ENCODE measurements at places on chromosomes 13 and 19.

DNA sequence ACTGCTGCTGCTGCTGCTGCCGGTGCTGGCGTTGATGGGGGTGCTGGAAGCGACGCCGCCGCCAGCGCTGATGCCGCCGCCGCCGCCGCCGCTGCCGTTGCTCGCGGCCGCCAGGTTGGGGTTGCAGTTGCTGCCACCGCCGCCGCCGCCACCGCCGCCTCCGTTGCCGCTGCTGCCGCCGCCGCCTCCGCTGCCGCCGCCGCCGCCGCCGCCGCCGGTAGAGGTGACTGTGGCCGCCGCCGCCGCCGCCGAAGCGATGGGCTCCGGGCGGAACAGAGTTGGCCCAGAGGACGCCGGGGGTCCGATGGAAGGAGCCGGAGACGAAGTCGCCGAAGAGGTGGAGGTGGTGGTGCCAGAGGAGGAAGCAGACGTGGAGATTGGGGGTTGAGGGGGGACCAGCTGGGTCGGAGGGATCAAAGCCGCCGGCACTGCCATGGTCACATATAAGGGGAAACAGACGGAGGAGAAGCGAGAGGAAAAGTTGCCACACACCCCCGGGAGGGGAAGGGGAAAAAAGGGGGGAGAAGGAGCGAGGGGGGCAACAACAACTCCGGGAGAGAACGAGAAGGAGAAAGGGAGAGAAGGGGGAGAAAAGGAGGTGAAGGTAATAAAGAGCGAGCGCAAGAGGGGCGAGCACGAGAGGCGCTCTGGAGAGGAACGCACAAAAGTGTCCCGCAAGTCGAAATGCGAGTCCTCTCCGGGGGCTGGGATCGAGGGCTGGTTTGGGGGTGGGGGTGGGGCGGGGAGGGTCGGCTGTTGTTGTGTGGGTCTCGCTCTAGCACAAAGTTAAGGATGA is 471 bp downstream of the DACH1 start:
- DNase-seq: peak; percentile 16

- DNase-seq: no peak
Measured at GRCh38 chr19:30557927-30558557, 185.9 kb downstream of the ZNF536 start.

DNA sequence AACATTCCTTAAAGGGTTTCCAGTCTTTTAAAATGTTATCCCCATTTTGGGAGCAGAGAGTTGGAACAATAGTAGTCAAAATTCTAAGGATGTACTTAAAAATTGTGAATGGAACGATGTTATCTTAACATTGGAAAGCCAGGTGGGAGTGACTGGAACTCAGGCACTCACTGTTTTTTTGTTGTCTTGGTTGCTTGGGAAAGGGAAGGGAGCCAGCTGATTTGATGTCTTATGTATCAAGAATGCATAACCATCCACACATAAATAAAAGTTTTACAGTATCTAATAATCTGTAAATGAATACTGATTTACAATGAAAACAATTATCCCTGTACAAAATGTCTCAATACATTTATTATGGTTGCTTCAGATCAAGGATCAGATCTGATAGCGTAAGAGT is 88.7 kb downstream of the SLC10A2 start:
- no peak for DNase-seq

GRCh38 chr19:15628236-15629002 is 12.3 kb upstream of the CYP4F3 start:
- DNase-seq: no peak

- DNase-seq: no peak
Measured at GRCh38 chr13:34349091-34349722, 531.3 kb downstream of the RFC3 start.

- DNase-seq: no peak
Measured at GRCh38 chr13:92074658-92075057, 676.2 kb downstream of the GPC5 start.

DNA sequence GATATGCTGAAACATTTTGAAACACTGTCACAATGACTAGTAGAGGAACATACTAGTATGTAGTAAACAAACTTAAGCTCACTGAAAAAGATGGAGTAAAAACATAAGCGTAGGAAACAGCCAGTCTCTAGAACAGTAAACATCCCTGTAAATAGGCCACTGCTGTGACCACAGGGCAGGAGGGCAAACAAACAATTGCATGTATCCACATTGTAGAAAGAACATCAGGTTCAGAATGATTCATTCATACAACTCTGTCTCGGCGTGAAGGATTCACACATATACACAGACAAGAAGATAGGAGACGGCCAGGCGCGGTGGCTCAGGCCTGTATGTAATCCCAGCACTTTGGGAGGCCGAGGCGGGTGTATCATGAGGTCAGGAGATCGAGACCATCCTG is 390.1 kb downstream of the IRS2 start:
- no peak for DNase-seq

GRCh38 chr13:57511603-57512002 is 119.9 kb upstream of the PCDH17 start:
- DNase-seq: no peak

DNA sequence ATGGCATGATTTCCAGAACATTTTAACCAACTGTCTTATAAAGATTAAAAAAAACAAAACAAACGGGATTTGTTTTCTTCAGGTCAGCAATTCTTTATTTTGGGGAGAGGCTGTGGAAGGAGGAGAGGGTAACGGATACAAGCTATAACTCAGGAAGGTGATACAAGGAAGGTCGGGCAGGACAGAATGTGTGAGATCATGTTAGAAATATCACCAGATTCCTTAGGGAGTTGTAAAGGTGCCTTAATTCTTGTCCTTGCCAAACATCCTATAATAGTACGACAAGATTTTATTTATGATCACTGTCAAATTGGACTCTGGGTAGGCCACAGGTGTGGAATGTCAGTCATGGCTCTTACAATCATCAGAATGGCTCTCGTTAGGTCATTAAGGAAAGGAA is 503.1 kb downstream of the DIAPH3 start:
- no peak for DNase-seq

DNA sequence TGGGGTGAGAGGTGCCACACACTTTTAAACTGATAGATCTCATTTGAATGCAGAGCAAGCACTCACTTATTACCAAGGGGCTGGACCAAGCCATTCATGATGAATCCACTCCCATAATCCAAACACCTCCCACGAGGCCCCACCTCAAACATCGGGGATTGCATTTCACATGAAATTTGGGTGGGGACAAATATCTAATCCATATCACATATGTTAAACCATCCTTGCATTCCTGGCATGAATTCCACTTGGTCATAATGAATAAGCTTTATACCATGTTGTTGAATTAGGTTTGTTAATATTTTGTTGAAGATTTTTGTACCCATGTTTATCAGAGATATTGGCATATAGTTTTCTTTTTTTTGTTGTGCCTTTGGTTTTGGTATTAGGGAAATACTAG is 1198.7 kb upstream of the ATXN8OS start:
- DNase-seq: no peak

- DNase-seq: no peak
Measured at GRCh38 chr19:35935911-35936737, at the start of gene LRFN3. Gene LRFN3 (plus strand): TSS chr19:35936374. CDS start chr19:35939426, 3,052 bp downstream.

DNA sequence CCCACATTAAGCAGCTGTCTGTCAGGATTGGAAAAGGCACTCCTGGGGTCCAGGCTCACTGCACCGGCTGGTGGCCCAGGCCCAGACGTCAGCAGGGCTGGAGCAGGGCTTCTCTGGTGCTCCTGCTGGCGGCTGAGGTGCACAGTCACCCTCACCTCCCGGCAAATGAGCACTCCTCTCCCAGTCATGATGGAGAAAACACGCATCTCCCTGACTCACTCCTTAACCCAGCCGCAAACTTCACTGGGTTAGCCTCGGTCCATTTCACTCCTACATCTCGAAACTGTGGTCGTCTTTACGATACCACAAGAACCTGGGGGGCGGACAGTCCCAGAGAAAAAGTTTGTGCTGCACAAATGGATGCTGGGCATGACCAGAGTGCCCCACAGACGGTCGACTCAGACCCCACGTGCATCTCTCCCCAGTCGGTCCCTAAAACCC is 3.3 kb upstream of the RASA3 start:
- DNase-seq: no peak

DNA sequence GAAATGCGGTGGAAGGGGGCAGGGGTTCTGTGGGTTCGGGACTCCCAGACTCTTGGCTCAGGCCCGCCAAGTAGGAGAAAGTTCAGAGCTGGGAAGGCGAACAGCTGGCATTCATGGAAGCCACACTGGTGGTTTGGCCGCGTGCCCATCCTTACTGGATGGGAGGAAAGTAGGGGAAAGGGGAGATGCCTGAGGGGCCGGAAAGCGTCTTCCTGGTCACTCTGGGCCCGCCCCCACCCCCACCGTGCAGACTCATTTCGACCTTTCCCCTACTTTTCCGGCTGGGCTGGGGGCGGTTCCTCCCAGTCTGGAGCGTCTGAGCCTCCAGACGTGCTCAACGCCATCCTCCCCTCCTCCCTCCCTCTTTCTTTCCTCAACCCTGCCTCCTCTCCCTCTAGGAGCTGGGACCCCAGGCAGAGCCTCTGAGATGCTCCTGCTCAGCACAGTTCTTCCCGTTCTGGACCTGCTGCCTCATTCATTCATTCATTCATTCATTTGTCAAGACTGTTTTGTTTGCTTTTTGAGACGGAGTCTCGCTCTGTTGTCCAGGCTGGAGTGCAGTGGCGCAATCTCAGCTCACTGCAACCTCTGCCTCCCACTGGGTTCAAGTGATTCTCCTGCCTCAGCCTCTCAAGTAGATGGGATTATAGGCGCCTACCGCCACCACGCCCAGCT is 3.5 kb downstream of the ANGPTL4 start:
- DNase-seq: no peak

- no peak for DNase-seq
Measured at GRCh38 chr13:96473526-96474180, 383.7 kb downstream of the HS6ST3 start.

DNA sequence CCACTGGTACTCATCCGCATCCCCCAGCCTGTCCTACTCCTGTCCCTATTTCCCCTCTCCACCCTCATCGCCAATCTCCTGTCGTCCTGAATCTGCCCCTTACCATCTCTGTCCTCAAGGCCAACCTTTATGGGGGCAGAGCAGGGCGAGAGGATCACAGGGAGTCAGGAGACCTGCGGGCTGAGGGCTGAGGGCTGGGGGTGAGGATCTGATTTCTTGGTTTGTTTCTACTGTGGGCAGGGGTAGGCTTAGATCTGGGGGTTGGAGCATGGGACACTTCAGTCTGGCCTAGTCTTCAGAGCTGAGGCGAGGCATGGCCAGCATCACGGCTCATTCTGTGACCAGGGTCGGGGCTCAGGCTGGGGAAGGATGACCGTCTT is 16.5 kb upstream of the ERCC1 start:
- DNase-seq: peak; percentile 42

GRCh38 chr19:3272952-3273351 is 48.5 kb downstream of the CELF5 start:
- DNase-seq: no peak

GRCh38 chr13:99941086-99941485 is 30.5 kb downstream of the ZIC5 start:
- no peak for DNase-seq

DNA sequence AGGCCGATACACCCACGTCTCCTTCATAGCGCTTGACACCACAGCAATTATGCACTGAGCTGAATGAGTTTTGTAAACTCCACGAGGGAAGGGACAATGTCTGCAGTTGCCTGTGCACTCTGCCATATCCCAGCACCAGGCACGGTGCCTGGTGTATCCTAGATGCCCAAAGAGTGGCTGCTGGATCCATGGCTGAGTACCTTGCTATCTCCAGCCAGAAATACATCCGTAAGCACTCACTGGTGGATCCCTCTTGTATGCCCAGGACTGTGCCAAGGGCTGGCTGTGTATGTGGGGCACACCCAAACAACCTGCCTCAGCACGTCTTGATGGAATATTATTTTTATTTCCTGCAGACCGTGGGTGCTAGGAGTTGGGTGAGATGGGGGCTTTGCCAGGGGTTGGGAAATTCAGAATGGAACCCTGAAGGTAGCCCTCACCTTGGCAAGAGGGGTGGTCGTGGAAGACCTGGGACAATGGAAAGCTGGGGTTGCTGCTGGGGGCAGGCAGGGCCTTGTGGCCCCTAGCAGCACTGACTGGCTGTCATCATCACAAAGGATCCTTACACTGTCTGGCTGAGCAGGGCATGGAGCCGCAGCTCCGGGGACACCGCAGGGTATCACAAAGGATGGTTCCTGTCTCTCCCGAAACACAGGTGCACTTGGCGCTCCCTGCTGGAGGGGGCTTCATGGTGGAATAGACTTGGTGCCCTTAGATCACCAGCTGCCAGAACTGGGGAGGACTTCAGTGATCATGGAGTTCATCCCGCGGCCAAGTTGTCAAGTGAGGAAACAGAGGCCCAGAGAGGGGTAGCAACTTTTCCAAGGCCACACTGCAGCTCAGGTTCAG is 131.3 kb downstream of the URI1 start:
- DNase-seq: no peak

DNA sequence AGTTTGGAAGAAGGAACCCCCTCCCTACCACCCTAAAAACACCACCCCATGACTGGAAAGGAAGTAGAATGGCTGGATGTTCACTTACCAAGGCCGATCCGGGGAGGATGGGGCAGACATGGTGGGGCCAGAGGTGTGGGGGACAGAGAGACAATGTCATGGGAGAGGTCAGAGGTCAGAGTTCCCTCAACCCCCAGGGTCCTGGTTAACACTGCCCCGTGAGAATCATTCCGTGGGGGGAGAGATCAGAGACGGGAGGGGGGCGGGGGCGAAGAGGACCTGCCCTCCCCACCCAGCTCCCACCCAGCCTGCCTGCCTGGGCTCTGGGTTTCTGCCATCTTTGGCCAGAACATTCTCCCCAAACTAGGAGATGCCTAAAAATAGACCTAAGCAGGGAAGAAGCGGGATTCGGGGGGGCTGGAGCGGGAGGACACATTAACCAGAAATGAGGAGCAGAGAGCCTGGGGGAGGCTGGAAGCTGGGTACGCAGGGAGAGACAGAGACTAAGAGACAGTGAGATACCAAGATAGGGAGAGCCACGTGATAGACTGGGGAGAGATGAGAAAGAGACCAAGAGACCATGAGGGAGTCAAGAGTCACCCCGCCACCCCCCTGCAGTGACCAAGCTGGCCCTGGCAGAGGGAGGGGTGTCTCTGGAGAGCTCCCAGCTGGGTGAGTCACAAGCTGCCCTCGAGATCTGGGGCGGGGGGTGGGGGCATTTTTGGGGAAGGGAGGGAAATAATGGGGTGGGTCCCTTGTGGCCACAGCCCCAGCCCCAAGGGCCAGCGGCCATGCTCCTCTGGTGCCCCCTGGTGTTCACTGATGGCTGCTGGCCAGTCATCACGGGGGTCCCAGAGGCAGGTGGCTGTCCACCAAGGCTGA is 6.1 kb upstream of the KANK2 start:
- no peak for DNase-seq

DNA sequence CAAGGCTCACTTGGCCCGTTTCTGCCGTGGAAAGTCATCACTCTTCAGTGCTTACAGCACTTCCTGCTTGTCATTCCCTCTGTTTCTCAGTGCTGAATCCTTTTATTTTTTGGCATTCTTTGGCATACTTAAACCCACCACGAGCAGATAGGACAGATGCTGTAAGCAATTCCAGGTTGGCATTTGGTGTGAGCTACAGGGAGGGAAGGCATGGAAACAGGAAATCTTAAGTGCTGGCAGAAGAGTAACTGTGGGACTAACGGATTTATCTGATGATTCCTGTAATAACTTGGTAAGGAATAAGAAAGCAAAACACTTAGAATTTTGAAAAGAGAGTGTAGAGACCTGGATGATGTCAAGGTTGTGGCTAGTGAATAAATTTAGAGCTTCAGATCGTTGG is 273.4 kb downstream of the GPC6 start:
- DNase-seq: no peak
